Right atrium auricular region (tissue), 2 donors: ENCODE measurements at places on chromosomes 4 and X. TPM values are rescaled to one million over a fixed set of nuclear protein-coding genes. Genes with fewer than 3 reads are reported as not detected.

GRCh38 chrX:120358737-120359456, 3.0 kb upstream of the ATP1B4 start:
- no peak for DNase-seq
- H3K4me1 ChIP-seq, result no peaks in the 10 kb centered on the region
- H3K36me3 ChIP-seq, result no peaks in the 10 kb centered on the region
- H3K27me3 ChIP-seq, result no peaks in the 10 kb centered on the region
- no peak overlapping the region for H3K4me3 ChIP-seq

DNA sequence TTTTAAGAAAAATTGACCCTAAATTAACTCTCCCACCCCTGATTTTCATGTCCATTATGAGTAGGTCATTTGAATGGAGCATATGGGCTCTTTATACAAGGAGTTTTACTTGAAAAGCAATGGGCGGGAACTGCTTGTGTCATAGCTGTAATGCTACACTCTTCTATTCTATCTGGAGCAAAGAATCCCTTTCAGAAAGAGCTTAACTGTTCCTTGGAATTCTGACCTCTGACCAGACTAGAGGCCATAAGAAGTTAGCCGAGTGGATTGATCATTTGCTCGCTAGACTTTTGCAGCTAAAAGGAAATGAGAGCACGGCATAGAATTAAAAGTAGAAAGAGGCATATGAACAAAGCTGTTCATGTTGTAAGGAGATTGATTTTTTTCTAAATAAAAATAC, 79.1 kb downstream of the DOCK11 start:
- H3K4me1 ChIP-seq, result no peaks in the 10 kb centered on the region
- H3K27ac ChIP-seq, result no peak overlapping the region
- DNase-seq, result no peak
- H3K4me3 ChIP-seq, result no peak overlapping the region
- H3K27me3 ChIP-seq, result no peaks in the 10 kb centered on the region

DNA sequence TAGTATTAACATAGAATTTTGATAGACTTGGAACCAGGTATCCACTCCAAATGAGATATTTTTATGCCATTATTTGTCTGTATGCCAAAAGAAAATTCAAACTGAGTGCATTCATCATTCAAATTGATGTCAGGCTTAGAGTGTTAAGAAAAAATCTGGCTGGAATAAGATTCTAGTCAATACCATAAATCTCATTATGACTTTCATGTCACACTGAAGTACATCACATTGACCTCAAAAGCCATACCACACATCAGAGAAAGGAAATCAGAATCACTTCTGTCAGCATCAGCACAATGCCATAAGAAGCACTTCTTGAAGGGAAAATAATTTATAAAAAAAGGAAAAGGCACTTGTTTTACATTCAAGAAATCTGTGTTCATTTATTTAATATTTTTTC, 119.0 kb upstream of the BMP3 start:
- no peak overlapping the region for H3K4me3 ChIP-seq
- no peak overlapping the region for H3K27ac ChIP-seq
- H3K36me3 ChIP-seq, result no peaks in the 10 kb centered on the region
- DNase-seq, result no peak
- no peaks in the 10 kb centered on the region for H3K27me3 ChIP-seq

GRCh38 chr4:67037504-67038227, 507.6 kb downstream of the CENPC start:
- H3K27ac ChIP-seq, result no peak overlapping the region
- no peaks in the 10 kb centered on the region for H3K27me3 ChIP-seq
- no peaks in the 10 kb centered on the region for H3K4me1 ChIP-seq
- no peaks in the 10 kb centered on the region for H3K36me3 ChIP-seq
- DNase-seq, result no peak
- no peak overlapping the region for H3K4me3 ChIP-seq

- no peaks in the 10 kb centered on the region for H3K27me3 ChIP-seq
- H3K27ac ChIP-seq, result no peak overlapping the region
- no peak for DNase-seq
Observed at GRCh38 chrX:129516402-129516801, 6.9 kb downstream of the SMARCA1 start.

GRCh38 chrX:23202326-23202725, 132.3 kb upstream of the PTCHD1 start:
- no peak overlapping the region for H3K27ac ChIP-seq
- no peak for DNase-seq
- H3K4me1 ChIP-seq, result no peaks in the 10 kb centered on the region
- no peak overlapping the region for H3K4me3 ChIP-seq

- no peak for DNase-seq
- no peak overlapping the region for H3K27ac ChIP-seq
- peaks cover 21% of the 10 kb centered on the region for H3K36me3 ChIP-seq
- no peaks in the 10 kb centered on the region for H3K4me1 ChIP-seq
- H3K4me3 ChIP-seq, result no peak overlapping the region
- no peaks in the 10 kb centered on the region for H3K27me3 ChIP-seq
Observed at GRCh38 chr4:185344743-185345538, 50.8 kb downstream of the LRP2BP start.

GRCh38 chr4:170674176-170674575, 584.4 kb upstream of the AADAT start:
- no peak overlapping the region for H3K4me3 ChIP-seq
- DNase-seq, result no peak
- no peaks in the 10 kb centered on the region for H3K36me3 ChIP-seq
- H3K27ac ChIP-seq, result no peak overlapping the region
- no peaks in the 10 kb centered on the region for H3K27me3 ChIP-seq

GRCh38 chr4:173217727-173218126, 49.1 kb downstream of the GALNT7 start:
- H3K4me3 ChIP-seq, result no peak overlapping the region
- H3K27ac ChIP-seq, result no peak overlapping the region
- H3K4me1 ChIP-seq, result peaks cover 14% of the 10 kb centered on the region
- DNase-seq, result no peak
- H3K36me3 ChIP-seq, result no peaks in the 10 kb centered on the region

- H3K4me3 ChIP-seq, result peak overlapping the region; percentile 70
- peak; percentile 68 for DNase-seq
- H3K27ac ChIP-seq, result peak overlapping the region; percentile 99
- peaks cover 27% of the 10 kb centered on the region for H3K4me1 ChIP-seq
Observed at GRCh38 chr4:39637586-39638353, 895 bp downstream of the SMIM14 start.

DNA sequence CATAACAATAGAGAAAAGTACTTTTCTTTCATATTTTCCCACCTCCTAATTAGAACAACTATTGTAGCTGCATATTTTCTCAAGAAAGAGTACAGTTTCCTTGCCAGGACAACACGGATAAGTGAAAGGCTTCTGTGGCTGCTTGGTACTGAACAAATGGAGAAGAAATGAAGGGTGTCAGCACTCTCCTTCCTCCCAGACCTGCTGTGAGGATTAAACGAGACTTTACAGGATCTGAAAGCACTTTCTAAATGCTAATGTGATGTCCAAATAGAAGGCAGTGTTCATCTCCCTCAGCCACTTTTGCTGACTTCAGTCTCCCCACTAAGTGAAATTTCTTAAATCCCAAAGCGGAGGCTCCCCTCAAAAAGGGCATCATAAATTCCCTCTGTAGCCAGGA, 13.9 kb downstream of the NIPAL1 start:
- H3K36me3 ChIP-seq, result no peaks in the 10 kb centered on the region
- DNase-seq, result no peak
- H3K27me3 ChIP-seq, result no peaks in the 10 kb centered on the region
- no peak overlapping the region for H3K4me3 ChIP-seq
- H3K4me1 ChIP-seq, result peaks cover 6% of the 10 kb centered on the region

DNA sequence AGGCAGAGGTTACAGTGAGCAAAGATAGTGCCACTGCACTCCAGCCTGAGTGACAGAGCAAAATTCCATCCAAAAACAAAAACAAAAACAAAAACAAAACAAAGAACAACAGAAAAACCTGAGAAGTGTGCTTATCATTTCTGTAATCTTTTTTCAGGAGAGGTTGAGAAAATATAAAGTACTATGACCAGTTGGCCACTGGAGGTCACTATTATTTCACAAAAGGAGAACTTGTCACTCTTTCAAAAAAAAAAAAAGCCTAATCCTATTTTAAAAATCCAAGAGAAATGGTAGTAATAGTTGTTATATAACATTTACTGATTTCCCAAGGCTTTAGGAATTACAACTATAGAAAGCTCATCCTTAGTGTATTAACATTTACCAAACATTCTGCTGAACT, 24.9 kb upstream of the RNF150 start:
- no peaks in the 10 kb centered on the region for H3K36me3 ChIP-seq
- H3K27me3 ChIP-seq, result no peaks in the 10 kb centered on the region
- no peak overlapping the region for H3K27ac ChIP-seq
- no peaks in the 10 kb centered on the region for H3K4me1 ChIP-seq
- no peak for DNase-seq
- H3K4me3 ChIP-seq, result no peak overlapping the region

DNA sequence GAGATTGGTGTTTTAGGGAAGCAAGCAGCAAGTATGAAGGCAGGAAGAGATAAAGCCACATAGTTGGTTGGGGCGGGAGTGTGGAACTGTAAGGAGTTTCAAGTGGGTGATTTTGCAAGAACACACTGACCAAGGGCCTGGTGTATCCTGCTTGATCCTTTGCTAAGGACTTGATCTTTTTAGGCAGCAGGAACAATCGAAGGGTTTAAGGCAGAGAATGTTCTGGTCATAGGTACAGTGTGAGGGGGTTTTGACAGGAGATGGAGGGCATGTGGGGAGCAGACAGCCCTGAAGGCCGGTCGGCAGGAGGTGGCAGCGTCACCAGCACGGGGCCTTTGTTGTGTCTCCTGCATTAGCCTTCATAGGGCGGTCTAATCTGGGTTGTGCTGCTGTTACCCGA, 54.7 kb downstream of the FAM193A start:
- no peak for DNase-seq
- H3K27me3 ChIP-seq, result no peaks in the 10 kb centered on the region
- no peak overlapping the region for H3K4me3 ChIP-seq
- peak overlapping the region; percentile 44 for H3K27ac ChIP-seq
- no peaks in the 10 kb centered on the region for H3K4me1 ChIP-seq

DNA sequence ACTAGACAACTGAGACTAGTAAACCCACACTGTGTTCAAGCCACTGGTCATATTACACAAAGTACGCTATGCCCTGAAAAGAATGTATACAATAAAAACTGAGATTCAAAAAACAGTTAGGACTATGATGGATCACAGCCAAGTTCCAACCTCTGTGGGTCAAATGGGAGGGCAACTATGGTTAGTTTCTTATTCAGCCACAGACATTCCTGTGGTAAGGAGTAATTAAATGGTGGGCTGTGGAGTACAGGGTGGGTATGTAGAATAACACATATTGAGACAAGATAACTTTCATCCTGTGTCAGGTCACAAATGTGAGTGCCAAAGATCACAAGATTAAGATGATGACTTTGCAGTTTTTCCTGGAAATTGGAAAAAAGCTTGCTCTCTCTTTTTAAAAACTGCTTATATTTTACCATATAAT, 167.2 kb downstream of the NPNT start:
- H3K4me3 ChIP-seq, result no peak overlapping the region
- DNase-seq, result no peak
- no peaks in the 10 kb centered on the region for H3K4me1 ChIP-seq
- no peaks in the 10 kb centered on the region for H3K36me3 ChIP-seq
- H3K27me3 ChIP-seq, result no peaks in the 10 kb centered on the region

GRCh38 chr4:140266958-140267568, 106.4 kb upstream of the SCOC start:
- H3K4me3 ChIP-seq, result no peak overlapping the region
- no peak for DNase-seq
- H3K4me1 ChIP-seq, result no peaks in the 10 kb centered on the region
- H3K36me3 ChIP-seq, result no peaks in the 10 kb centered on the region

DNA sequence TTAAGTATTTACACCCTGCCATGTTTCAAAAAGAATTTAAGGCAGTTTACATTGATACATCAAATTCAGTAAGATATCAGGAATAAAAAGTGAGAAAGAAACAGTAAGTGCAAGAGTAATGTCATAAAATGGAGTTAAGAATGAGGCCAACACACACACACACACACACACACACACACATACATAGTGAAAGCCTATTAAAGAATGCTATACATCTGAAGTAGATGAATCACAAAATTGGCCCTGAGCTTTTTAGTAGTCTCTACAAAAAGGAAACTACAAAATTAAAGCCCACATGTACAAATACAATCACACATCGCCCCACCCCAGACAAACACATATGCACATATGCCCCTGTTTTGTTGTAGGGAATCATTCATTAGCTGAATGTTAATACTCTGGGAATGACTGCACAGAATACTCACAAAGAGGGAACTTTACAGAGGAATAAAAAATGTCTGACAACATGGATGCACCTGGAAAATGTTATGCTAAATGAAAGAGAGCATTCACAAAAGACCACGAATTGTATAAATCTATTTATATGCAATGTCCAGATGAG, 428.8 kb downstream of the IL15 start:
- H3K27ac ChIP-seq, result no peak overlapping the region
- no peaks in the 10 kb centered on the region for H3K4me1 ChIP-seq
- no peak overlapping the region for H3K4me3 ChIP-seq
- H3K27me3 ChIP-seq, result no peaks in the 10 kb centered on the region
- DNase-seq, result no peak

DNA sequence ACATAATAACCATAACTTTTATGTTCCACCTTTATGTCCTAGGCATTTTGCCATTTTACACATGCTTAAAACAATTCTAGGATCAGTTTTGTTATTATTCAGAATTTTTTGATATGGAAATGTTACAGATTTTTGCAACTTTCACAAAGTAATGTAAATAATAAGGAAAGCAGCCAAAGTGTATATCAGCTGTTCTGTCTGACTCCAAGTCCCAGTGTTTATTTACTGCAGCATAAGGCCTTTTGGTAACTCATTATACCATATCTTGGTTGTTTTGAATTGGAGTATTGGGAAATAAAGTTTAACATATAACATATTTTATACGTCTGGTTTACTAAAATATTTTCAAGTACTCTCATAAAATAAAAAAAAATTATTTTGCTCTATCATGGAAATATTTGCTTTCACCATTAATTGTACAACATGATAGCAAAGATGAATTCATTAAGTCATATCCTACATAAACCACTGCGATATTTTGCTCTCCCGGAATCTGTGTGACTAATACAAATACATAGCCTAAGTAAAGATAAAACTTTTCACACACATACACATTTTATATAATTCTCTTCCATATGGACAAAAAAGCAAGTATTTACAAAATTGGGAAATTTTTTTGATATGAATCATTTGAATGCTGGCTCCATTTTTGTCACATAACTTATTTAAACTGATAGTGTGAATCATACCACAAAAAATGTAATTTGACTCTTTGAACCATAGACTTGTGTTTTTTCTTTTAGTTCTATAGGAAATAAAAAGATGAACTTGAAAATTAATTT, 399.0 kb downstream of the PABPC4L start:
- H3K4me3 ChIP-seq, result no peak overlapping the region
- H3K27me3 ChIP-seq, result no peaks in the 10 kb centered on the region
- no peaks in the 10 kb centered on the region for H3K36me3 ChIP-seq
- DNase-seq, result no peak
- H3K4me1 ChIP-seq, result no peaks in the 10 kb centered on the region

- H3K4me3 ChIP-seq, result no peak overlapping the region
- no peaks in the 10 kb centered on the region for H3K27me3 ChIP-seq
- H3K36me3 ChIP-seq, result no peaks in the 10 kb centered on the region
- no peak overlapping the region for H3K27ac ChIP-seq
- no peaks in the 10 kb centered on the region for H3K4me1 ChIP-seq
Observed at GRCh38 chrX:110036162-110037033, 33.5 kb downstream of the TMEM164 start.

- H3K27me3 ChIP-seq, result no peaks in the 10 kb centered on the region
- H3K4me3 ChIP-seq, result no peak overlapping the region
- DNase-seq, result no peak
- H3K36me3 ChIP-seq, result no peaks in the 10 kb centered on the region
- no peak overlapping the region for H3K27ac ChIP-seq
Observed at GRCh38 chr4:76881375-76881774, 16.6 kb downstream of the SOWAHB start.

The PPP4R3C gene
- not detected for total RNA-seq

The APBB2 gene
- total RNA-seq, result 37.3 TPM

The CD40LG gene
- 0.16 TPM for total RNA-seq
